ENCODE measurements at places on chromosomes 5 and 9. TPM values are rescaled to one million over a fixed set of nuclear protein-coding genes. Genes with fewer than 3 reads are reported as not detected.

DNA sequence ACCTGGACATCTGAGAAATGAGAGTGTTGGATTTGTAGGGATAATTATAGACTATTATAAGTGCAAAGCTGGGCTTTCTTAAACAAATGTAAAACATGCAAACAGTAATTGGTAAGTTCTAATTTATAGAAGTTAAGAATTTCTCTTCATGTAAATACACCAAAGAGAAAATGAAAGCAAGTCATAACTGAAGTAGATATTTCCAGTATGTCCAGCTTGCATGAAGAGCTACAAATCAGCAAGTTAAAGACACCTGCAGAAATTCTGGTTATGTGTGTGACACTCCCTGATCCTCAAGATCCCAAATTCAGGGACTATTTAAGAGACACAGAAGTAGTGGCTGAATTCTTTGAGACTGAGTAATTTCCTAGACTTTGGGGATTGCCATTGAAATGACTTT lies 308.9 kb downstream of the TLE4 start:
- no peaks in the 10 kb centered on the region for H3K27me3 ChIP-seq
- H3K4me3 ChIP-seq: no peak overlapping the region
- no peaks in the 10 kb centered on the region for H3K4me1 ChIP-seq
- no peak overlapping the region for H3K27ac ChIP-seq
- H3K36me3 ChIP-seq: no peaks in the 10 kb centered on the region

LCN10 gene
- total RNA-seq: 8.3 TPM

DNA sequence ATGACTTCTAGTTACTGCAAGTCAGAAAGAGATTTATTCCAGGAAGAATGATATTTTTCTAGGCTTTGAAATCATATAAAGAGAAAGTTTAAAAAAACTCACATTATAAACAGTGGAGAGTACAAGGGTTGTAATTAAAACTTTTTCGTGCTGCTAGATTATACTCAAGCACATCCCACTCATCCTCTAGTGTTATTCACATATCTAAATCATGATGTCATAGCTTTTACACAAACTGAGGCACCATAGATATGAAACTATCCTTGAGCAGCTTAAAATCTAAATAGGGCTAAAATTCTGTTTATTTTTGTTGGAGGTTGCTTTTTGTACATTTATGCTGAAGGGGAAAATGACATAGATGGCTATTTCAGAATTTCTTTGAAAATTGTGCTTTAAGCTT lies 30.0 kb downstream of the TENT2 start:
- H3K27ac ChIP-seq: no peak overlapping the region
- H3K4me1 ChIP-seq: no peaks in the 10 kb centered on the region
- H3K4me3 ChIP-seq: no peak overlapping the region
- H3K27me3 ChIP-seq: no peaks in the 10 kb centered on the region
- H3K36me3 ChIP-seq: peaks cover 20% of the 10 kb centered on the region

SMU1 gene
- 15.5 TPM for total RNA-seq

DNA sequence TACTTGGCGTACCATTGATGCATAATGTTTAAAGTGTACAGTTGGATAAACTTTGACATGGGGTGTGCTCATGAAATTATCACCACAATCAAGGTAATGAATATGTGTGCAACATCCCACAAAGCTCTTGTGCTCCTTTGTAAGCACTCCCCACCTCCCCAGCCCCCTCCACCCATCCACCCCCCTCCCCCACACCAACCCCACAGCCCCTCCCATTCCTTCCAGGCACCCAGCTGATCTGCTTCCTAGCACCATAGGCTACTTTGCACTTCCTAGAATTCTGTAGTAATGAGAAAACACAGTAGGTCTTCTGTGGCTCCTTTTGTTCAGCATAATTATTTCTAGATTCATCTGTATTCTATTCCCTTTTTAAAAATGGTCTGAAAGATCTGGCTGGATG lies 24.5 kb downstream of the FGD3 start:
- no peaks in the 10 kb centered on the region for H3K36me3 ChIP-seq
- no peak for DNase-seq
- H3K4me3 ChIP-seq: no peak overlapping the region
- H3K4me1 ChIP-seq: peaks cover 9% of the 10 kb centered on the region
